Tibial nerve (tissue), 4 donors: ENCODE measurements at places on chromosomes 6 and 20.
A peak's percentile ranks its signal among the peaks of the same experiment; 100 is the strongest.

GRCh38 chr6:170228946-170229310, 62.0 kb downstream of the DLL1 start:
- DNase-seq = no peak

DNA sequence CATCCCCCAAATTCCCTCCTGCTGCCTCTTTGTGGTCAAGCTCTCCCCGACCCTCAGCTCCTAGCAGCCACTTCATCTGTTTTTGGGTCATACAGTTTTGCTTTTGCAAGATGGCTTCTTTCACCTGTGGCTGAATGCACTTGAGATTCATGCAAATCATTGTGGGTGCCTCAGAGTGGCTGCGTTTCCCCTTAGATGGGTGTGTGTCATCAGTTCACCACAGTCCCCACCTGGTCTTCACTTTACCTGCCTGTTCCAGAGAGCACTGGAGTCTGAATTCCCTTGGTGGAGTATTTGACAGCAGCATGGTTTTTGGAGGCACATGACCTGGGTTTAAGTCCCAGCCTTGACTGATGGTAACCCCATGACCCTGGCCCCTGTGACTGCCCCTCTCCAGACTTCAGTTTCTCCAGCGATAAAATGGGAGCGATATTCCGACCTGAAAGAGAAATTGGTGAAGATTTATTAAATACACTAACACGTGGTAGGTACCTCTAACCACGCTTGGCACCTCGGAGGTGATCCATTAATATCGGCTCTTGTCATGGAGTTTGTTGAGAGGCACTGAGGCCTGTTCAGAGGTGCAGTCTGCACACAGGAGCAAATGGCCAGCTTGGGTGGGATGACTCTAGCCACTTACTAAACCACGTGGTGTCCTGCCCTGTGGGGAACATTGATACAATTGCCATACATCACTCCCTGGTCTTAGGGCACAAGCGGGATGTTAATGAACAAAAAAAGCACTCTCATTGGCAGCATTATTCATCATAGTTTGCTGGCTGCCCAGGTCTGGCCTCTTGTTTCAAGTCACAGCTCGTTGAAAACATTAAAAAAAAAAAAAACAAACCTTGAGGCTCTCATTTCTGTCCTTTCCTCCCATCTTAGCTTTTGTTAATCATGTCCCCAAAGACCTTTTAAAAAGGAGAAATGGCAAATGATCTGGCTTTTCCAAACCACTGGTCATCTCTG, 167.2 kb upstream of the KCNG1 start:
- DNase-seq = no peak

- peak; percentile 80 for DNase-seq
These were observed 18.3 kb downstream of the HIVEP2 start for GRCh38 chr6:142926494-142927270.

GRCh38 chr6:74458536-74458935, 747.3 kb downstream of the COL12A1 start:
- no peak for DNase-seq

DNA sequence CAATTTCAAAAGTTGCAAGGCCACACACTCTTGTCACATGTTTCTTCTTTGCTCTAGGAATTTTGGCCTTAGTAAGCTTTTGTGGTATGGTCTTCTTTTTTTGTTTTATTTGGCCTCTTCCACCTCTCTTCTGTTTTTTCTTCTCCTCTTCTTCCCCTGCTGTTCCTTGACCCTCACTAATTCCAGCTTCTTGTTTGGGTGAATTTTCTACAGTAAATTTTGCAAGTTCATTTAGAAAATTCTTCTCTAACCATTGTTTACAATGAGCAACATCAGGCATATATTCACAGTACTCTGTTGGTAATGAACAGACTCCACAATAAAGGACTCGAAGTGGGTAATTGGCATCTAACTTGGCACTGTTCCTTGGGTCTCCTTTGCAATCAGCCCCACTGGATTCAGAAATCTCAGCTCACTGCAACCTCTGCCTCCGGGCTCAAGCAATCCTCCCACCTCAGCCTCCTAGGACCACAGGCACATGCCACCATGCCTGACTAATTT, 5.0 kb downstream of the ASIP start:
- no peak for DNase-seq

DNA sequence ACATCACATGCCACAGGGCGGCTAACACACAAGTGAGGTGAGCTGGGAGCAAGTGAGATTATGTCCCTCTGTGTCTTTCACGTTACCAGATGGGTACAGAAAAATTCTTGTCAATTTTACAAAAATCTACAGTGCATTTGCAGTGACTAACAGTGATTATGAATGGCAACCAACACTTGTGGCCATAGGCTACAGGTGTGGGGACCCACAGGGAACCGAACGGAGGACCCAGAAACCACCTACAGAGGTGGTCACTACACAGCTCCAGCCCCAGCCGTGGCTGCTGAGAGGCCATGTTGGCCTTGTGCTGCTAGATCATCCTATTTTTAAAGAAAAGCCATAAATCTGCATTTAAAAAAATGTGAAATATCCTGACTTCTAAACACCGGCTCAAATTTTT, 50.2 kb downstream of the FYN start:
- no peak for DNase-seq

- no peak for DNase-seq
These were observed 185.5 kb downstream of the CDH4 start for GRCh38 chr20:61437280-61438206.

DNA sequence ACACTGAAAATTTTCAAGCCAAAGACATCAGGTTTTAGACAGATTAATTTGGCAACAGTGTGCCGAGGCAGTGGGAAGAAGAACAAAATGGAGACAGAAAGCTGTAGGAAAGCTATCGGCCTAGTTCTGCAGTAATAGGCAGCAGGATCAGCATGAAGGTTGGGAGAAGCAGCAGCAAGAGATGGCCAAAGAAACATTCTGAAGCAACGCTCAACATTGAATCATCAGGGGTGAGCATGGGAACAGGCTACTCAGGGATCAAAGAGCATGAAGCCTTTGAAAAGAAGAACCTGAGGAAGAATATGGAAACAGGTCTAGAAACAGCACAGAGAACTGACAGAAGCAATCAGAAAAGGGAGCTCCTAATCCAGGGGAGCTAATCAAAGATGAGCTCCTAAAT, 7.1 kb upstream of the DST start:
- no peak for DNase-seq

DNA sequence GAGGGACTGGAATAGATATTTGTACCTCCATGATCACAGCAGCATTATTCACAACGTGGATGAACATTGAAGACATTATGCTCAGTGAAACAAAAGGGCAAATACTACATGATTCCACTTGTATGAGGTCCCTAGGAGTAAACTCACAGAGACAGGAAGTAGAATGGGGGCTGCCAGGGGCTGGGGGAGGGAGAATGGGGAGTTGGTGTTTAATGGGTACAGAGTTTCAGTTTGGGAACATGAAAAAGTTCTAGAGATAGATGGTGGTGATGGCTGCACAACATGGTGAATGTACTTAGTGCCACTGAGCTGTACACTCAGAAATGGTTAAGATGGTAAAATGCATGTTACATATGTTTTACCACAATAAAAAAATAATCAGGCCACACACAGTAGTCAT, 164.3 kb upstream of the RREB1 start:
- DNase-seq = no peak

DNA sequence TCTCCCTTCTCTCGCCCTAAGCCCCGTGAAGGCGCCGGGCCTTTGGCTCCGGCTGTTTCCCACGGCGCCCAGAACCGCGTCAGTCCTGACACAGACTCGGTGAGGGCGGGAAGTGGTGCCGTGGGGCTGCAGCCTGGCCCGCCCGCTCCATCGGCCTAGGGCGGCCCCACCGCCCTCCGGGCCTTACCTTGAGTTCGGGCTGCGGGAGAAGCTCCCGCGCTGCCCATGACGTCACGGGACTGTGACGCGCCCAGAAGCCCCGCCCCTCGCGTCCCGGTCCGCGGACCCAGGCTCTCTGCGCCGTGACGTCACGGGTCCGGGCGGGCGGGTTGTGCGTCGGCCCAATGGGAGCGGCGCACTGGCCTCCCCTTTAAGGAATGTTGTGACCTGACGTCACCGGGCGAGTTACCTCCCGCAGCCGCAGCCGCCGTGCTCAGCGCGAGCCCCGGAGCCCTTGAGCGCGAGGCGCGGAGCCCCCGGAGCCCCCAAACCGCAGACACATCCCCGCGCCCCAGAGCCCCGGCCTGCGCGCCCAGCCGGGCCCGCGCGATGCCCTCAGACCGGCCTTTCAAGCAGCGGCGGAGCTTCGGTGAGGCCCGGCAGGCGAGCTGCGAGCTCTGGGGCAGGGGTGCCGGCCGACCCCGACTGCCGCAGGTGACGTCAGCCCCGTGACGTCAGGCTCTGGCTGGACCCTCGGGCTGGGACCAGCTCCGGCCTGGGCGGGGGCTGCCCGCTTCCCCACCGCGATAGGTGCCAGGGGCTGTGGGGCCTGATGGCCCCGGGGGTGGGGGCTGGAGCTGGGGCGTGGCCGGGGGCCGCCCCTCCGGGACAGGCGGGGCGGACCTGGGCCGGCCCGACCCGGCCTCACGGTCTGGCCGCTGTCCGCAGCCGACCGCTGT, at the start of gene MAP1LC3A:
TSS of gene MAP1LC3A (plus strand) at position 399 of the 899 bp plus-strand sequence. CDS start at position 550, 151 bp downstream.
- peak; percentile 92 for DNase-seq

DNA sequence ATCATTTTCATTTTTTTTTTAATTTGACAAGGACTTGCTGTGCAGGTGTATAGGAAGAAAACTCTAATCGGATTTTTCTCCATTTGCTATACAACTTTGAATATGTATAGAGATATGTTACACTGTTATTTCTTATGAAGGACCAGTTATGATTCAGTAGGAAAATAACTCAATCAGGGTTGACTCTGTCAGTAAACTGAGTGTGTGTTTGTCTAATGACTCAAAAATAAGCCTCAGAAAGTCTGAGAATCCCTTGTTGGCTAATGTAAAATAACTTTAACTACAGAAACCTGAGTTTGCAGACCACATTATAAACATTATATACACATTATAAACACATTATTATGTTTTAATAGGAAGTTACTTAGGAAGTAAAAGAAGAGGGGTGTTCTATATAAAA, 352.6 kb downstream of the RIMS1 start:
- no peak for DNase-seq

DNA sequence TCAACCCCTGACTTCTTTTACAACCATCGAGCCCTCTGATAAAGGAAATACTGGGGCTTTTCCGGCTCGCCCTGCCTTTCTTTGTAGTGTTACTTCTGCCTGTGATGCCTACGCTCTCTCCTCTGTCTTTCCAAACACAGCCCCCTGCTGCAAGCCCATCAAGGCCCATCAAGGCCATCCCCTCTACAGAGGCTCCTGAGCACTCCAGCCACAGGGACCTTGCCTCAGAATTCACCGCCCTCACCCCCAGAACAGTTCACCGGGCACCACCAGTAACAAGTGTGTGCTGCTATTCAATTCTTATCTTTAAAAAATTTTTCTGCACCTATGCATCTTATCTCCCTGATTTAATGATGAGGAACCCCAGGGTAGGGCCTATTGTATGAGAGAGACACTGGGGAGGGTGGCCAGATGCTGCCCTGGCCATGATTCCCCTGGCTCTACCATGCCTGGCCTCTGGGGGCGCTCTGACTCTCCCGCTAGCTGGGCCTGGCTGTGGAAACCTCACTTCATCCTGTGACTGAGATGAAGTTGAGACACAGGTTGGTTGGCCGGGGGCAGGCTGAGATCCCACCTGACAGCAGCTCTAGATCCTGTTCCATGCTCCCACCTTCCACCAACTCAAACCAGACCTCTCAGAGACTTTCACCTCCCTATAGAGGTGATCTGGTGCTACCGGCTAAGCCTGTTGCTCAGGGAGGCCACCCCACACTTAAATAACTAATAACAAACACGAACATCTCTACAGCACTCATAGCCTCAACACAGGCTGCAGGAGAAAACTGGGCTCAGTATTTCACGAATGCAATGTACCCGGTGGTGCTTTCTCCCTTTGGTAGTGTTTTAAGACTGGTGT, 19.2 kb upstream of the GLP1R start:
- no peak for DNase-seq

DNA sequence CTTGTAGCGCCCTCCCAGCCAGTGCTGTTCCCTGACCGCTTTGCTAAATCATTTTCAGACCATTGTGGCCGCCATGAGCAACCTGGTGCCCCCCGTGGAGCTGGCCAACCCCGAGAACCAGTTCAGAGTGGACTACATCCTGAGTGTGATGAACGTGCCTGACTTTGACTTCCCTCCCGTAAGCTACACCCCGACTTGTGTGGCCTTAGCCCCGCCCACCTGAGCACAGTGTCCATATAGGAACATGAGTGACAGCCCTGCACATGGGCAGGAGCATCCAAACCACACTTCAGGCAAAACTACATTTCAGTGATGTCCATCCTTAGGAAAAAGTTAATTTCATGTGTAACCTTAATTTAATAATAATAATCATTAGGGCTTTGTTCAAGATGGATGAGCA, 51.1 kb downstream of the GNAS start:
- no peak for DNase-seq

DNA sequence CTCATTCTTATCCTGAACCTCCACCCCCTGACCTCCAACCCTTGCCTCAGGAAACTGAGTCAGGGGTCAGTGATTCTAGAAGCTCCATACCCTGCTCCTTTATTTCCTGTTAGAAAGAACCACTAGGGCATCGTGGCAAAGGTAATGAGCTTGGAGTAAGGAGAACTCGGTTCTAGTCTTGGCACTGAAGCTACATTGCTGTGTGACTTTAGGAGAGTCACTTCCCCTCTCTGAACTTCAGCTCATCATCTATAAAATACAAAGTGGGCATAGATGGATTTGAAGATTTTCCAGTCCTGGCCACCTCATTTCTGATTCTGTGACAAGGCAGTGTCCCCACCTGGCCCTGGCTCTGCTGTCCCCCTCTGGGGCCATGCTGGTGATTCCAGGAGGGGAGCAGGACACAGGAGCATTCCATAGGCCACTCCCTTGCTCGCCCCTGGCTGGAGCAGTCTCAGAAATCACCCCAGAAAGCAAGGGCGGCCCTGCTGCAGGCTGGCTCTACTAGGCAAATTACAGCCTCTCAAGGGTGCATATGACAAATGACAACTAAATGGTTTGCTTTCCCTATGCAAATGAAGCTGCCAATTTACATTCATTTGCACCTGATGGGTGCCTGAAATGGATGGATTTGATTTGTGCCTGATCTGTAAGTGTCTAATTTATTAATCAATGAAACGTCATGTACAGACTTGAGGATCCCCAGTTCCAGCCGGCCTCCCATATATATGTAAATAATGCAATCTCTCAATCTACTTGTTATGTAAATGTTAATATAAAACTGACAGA, 62.2 kb downstream of the LRFN2 start:
- no peak for DNase-seq

- no peak for DNase-seq
These were observed 5.1 kb downstream of the LPIN3 start for GRCh38 chr20:41345729-41346067.

GRCh38 chr6:107977283-107977682, 19.3 kb upstream of the SEC63 start:
- DNase-seq = no peak
